Amniotic epithelial cell (primary cell): ENCODE measurements at places on chromosomes 7 and 10.
A peak's percentile ranks its signal among the peaks of the same experiment; 100 is the strongest.

DNA sequence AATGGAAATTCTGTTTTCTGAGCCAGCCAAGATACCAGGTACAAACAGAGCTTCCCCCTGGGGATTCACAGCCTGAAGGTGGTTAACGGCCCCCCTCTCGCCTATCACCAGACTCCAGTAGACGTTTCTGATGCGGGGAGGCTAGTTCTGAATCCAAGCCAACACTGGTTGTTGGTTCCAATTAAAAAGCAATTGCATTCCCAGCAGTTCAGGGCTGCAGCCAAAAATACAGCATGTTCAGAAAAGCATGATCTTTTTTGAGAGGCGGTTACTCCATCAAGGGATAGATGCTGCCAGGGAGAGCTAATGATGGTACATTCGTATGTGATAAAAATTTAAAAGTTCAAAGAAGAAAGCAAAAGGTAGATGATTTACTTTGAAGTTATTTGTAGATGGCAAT, 481.0 kb downstream of the GALNT17 start:
- DNase-seq: no peak

DNA sequence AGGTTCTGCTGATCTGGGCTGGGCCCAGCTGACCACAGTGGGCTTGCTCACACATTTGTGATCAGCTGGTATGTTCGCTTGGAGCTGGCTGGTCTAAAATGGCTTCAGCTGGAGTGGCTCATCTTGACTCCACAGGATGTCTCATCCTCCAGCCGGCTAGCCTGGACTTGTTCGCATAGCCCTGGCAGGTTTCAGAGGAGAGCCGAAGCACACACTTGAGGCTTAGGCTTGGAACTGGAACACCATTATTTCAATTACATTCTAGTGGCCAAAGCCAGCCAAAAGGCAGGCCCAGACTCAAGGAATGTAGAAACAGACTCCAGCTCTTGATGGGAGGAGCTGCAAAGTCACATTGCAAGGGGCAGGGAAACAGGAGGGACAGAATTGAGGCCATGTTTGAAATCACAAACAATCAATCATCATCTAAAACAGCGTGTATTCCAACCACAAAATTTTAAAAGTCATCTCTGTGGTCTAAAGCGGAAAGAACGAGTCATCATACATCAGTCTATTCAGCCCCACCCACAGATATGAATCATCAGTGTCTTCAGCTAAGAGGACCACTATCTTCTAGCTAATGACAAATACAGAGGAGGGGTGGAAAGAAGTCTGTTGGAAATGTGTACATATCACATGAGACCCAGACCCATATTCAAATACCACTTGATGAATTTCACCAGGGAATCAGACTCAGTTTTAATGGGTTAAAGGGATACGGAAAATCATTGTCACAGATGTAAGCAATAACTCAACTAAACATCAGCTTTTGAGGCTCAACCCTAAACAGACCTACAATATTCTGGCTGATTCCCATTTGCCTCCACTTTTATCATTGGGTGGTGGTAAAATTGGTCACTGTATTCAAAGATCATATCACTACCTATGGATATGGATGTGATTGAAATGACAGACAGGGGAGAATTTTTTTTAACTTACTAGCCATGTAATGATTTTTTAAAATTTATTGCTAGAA, 139.0 kb upstream of the MKLN1 start:
- DNase-seq: peak; percentile 98

GRCh38 chr10:118332236-118332635, 9.9 kb downstream of the FAM204A start:
- DNase-seq: no peak

GRCh38 chr10:2173327-2173726, 436.0 kb upstream of the ADARB2 start:
- DNase-seq: no peak

DNA sequence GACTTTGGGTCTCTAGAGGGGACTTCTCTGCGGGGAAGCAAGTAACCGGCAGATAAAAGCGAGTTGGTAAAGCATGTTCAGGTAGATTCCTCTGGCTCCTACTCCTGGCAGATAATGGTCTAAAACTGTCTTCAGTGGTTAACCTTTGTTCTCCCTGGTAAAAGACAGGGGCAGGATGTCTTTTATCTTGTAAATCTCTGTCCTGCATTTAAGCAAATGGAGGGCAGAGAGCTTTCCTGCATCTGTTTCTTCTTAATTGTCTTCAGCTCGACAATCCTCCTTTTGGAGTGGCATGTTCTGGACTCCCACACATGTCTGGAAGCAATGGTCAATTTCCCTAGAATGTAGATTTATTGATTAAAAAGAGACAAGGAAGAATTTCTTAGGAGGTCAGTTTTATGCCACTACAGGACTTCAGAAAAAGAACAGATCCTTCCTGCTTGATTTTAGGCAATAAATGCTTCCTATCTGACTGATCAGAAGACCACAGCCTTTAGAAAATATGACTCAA, 16.6 kb downstream of the C7orf33 start:
- no peak for DNase-seq

DNA sequence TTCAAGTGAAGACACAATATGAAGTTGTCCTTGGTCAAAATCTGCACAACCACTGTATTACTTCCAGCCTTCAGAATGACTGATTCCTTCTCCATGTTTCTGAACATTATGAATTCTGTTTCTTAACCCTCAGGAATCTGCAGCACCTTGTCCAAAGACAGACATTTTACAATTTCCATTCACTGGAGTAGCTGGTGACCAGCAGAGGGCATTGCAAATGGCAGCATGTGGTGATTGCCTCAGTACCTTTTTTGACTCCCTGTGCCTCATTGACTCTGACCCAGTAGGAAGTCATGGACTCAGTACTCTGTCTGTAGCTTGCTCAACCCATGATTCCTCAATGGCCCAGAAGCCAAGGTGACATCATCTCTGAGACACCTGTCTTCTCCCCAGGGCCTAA, 879 bp upstream of the VPS41 start:
- no peak for DNase-seq

DNA sequence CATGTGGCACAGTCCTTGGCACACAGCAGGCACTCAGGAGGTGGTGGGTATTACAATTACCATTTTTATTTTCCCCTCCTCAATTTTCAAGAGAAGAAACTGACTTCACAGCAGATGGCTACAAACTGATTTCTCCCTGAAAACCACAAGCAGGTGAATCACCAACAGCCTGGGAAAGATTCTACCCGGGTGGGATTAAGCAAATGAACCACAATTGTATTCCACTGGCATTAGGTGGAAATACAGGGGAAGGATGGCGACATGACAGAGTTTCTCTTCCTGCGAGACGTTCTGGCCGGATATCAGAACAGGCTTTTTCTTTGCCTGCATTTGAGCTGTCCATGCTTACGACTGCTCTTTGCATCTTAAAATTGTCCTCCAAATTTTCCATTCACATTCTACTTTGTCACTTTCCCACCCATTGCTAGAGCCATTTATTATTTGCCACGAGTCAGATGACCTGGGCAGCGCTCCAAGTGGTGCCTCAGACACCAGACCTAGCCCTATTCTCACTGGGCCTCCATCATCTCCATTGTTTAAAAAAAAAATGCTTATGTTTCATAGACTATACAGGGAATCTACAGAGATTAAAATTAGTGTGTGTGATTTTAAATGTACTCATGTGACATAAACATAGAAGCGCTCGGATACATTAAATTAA, 4.6 kb downstream of the DENND11 start:
- DNase-seq: peak; percentile 80

GRCh38 chr10:70437721-70438120, 3.8 kb downstream of the NODAL start:
- DNase-seq: no peak

DNA sequence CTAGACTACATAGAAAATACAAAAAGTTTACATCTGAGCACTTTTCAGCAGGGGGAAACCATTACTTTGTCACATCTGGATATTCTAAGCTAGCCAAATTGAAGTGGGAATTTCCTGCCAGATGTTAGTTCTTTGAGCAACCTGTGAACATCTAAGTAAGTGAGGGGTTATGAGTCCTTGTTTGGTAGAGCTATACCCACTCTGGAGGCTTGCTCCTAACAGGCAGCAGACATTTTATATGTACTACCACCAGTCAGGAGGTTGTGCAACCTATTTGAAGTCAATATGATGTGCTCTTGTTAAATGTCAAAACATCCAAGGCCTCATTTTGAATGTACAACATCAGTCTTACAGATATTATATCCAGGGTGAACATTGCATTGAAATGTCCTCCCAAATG, 143.3 kb upstream of the KAT6B start:
- DNase-seq: peak; percentile 2

DNA sequence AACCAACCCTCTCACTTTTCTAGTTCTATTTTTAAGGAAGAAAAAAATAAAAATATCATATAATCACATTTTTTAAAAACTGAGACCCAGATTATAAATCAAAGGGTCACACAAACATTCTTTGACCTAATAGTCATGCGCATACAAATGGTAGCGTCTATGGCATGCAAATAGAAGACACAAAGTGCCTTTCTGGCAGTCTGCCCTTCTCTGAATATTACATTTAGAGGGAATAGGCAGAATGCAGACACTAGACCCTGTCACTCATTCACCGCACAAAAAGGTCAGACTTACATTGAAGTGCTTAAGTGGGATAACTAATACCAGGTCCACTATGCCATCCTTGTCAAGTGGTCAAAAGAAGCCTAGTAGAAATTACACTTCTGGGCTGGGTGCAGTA, 26.5 kb upstream of the FHIP2A start:
- no peak for DNase-seq

GRCh38 chr7:80393786-80394185, 118.1 kb downstream of the GNAT3 start:
- DNase-seq: no peak

DNA sequence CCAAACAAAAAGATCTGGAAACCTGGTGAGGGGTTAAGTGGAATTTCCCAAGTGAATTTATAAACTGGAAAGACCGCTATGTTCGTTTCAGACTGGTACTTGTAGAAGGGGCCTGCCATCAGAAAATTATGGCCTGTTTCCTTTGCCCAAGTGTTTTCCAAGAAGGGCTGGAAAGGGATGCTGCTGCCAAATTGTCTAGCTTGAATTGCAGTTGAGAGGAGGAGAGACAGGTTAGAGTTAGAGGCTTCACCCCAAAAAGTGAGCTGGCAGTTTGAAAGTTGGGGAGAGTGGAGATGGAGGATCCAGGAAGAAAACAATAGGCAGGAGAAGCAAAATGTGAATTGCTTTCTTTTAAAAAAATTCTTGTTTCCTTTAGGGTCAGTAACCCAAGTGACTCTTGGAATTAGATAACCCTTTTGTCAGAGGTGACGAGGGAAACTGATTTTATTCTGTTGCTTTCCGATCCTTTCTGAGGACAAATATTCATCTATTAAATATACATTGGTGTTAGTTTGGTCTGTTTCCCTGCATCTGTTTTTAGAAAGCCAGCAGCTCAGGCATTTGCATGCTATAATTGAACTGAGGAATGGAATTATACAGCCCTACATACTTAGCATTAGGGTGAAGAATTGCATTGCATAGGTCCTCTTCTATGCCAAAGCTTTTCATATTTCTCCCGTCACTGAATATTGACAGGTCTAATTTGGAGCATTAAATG, 82.5 kb upstream of the PRR15 start:
- DNase-seq: no peak

DNA sequence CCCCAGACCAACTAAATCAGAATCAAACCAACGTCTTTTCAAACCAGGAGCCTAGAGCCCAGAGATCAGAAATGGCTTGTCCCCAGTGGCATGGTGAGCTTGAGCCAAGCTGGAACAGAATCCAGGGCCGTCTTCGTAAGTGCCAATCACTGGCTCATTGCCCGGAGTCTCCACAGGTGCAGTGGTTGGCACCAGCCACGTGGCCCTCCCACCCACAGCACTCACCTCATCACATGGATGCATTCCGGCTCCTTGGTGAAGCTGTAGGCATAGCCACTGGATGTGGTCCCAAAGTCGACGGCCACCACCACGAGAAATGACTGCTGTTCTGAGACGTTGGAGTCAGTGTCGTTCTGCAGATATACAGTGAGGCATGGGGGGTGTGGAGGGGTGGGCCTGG, 37.4 kb downstream of the HSPA12A start:
- no peak for DNase-seq
